Astrocyte of the spinal cord (primary cell): ENCODE measurements at places on chromosomes 3 and 15.

GRCh38 chr15:99907698-99908097 lies 174.5 kb upstream of the LYSMD4 start:
- DNase-seq = no peak

GRCh38 chr15:94584833-94585244 lies 353.5 kb downstream of the MCTP2 start:
- DNase-seq = peak; percentile 48

DNA sequence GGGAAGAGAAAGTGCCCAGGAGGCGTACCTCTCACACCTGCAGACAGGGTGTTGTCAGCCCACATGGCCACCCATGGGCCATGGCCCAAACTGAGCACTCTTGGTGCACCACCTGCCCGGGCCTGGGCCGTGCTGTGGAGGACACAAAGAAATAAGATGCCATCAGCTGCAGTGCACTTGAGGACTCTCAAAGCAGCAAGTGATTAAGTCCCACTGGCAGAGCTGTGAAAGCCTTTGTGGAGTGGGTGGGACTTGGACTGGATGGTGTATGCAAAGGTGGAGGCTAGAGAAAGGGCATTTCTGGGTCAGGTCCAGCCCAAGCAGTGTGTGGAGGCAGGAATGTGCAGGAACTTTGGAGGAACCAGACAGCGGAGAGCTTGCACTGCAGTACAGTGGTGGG lies 122.3 kb downstream of the MEGF11 start:
- no peak for DNase-seq

- no peak for DNase-seq
Observed at GRCh38 chr3:128273841-128274573, 120.7 kb downstream of the EEFSEC start.

DNA sequence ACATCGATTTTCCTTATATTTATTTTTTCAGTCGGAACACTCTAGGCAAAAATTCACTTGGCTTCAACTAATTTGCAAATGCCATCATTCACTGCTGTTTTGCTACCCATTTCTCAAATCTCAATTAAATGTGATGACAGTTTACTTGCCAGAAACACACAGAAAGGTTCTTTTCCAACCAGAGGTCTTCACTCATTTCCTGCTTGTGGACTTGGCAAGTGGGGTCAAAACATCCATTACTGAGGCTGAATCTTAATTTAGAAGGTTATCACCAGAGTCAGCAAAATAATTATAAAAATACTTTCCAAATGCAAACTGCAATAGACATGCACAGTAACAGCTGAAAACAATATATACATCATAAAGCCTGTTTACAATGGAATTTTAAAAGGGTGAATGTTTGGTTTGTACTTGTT lies 625.4 kb upstream of the TBL1XR1 start:
- DNase-seq = no peak

- DNase-seq = no peak
Observed at GRCh38 chr3:134260987-134261386, 10.3 kb upstream of the RYK start.

- peak; percentile 33 for DNase-seq
Observed at GRCh38 chr15:94412979-94413746, 181.8 kb downstream of the MCTP2 start.

- DNase-seq = no peak
Observed at GRCh38 chr3:86382556-86382955, 608.4 kb downstream of the VGLL3 start.

GRCh38 chr15:79339588-79340314 lies 28.8 kb downstream of the TMED3 start:
- peak; percentile 68 for DNase-seq

DNA sequence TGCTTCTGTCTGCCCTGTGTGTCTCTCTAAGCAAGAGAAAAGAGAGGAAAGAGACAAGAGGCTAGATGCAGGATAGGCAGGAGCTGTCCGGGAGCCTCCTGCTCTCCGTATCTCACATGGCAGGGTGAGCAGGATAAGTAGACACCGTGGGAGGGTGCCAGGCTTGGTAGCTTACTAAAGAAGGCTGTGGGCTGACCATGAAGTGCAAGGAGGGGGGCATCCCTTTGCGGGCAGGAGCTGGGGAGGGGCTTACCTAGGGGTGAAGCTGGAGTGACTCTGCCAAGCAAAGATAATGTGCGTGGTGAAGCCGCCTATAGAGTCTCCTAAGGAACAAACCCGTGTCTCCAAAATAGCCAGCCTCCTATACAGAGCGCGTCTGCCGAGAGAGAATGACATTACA lies 33.7 kb upstream of the TMC3 start:
- DNase-seq = no peak

GRCh38 chr3:85821130-85821756 lies 862.5 kb downstream of the CADM2 start:
- peak; percentile 14 for DNase-seq

DNA sequence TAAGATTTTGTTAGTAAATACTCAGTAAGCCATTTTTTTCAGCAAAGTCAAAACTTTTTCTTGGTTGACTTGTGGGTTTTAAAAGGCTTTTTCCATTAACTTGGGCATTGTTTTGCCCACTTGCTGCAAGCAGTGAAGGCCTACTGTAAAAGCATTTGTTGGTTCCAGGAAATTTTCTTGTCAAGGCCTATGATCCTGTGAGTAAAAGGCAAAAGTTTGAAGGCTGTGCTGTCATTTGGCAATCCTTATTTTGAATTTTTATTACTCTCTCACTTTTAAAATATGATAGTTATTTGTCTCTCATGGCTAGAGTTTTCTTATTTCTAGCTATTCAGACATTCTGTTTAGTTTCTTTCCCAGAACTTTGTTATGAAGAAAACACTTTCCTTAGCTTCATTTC lies 13.0 kb downstream of the P2RY12 start:
- no peak for DNase-seq

DNA sequence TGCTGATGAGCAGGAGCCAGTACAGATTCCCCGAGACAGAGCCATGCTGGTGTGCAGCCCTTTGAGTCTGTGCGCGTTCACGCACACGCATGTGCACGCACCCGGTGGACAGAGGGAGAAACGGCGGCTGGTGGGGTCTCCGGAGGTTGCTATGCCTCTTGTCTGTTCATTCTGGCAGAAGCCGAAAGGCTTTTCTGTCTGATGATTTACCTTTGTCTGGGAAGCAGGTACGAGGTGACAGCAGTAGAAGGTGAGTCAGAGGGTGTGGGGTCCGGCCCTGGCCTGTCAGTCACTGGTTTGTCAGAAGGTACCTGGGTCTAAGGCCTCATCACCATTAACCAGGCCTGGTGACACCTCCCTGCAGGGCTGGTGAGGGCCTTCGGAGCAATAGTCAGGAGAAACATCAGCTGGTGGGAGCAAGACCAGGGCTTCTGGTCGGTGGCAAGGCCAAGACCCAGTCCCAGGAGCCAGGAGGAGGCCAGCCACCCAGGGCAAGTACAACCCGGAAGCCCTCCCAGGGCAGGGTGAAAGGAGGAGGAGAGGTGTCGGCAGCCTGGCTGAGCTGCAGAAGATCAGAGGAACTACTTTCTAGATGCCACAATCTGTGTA lies 7.5 kb downstream of the PCSK6 start:
- DNase-seq = no peak

GRCh38 chr3:11269007-11269406 lies 3.2 kb upstream of the ATG7 start:
- DNase-seq = no peak

- no peak for DNase-seq
Observed at GRCh38 chr3:34865346-34865745, 774.0 kb upstream of the ARPP21 start.

DNA sequence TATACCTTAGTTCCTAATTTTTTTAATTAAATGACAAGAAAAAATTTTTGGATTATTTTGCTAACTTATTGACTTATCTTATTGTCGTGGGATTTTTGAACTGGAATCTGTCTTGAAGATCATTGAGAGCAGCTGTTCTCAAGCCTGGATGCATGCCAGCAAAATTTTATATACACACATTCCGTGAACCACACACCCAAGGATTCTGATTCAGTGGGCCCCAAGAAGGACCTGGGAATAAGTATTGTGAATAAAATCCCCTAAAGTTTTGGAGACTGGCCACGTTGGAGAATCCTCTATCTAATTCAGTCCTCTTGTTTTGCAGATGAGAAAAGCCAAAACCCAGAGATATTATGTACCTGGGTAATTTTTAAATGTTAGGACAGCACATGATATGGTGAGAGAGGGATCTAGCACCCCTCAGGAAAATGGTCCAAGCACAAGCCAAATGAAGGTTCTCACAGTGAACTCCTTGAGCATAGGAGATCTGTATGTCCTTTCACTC lies 55.2 kb downstream of the UNC13C start:
- no peak for DNase-seq

DNA sequence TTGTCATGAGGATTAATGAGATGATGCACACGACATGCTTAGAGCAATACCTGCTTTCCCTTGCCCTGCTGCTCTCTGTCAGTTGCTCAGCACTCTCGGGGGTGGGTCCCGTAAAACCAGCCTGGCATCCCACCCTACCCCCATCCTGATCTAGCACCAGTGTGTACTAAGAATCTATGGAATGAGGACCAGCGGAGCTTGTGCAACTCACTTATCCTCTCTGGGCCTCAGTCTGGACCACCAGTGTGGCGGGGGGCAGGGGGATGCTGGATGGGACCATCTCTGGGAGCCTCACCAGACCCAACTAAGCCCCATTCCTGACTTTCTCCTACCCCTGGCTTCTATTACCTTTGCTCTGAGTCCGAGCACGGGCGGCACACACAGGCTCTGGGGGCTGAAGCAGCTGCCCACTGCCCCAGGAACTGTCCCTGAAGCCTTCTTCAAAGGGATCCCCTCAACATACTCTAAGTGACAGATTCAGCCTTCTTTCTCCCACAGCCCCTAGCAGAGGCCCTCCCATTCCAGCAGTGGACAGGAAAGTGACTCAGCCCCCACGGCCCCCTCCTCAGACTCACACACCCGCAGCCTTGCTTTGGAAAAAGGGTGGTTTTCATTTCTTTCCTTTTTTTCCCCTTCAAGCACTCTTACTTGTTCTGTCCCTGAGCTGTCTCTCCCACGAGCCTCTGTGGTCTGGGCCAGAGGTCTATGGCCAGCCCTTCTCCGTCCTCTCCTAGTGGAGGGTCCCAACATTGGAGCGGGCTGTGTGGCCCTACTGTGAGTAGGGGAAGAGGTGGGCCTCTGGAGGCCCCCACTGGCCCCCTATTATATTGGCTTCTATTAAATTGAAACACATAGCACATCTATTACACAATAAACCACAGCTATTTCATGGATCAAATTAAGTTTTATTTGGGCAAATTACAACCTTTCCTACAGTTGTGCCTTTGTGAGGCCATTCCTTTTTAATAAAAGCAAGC lies 100.3 kb downstream of the SMAD6 start:
- peak; percentile 77 for DNase-seq

DNA sequence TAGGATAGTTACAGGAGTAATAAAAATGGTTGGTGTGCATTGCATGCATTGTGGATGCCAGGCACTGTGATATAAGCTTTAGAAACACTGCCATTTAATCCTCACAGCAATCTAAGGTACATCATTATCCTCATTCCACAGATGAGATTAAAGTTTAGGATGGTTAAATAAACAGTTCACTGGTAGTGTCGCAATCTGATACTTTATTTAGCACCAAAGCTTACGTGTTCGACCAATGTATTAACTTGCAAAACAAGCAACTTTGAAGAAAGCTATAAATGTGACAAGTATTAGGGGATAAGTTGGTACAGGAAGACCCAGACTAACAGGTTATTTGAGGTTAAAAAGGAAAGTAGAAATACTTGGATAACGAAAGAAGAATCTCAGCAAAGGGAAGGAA lies 150.5 kb upstream of the ZNF385D start:
- DNase-seq = no peak
